HS-27A (cell line): ENCODE measurements at places on chromosomes 3 and 15.
A peak's percentile ranks its signal among the peaks of the same experiment; 100 is the strongest.

DNA sequence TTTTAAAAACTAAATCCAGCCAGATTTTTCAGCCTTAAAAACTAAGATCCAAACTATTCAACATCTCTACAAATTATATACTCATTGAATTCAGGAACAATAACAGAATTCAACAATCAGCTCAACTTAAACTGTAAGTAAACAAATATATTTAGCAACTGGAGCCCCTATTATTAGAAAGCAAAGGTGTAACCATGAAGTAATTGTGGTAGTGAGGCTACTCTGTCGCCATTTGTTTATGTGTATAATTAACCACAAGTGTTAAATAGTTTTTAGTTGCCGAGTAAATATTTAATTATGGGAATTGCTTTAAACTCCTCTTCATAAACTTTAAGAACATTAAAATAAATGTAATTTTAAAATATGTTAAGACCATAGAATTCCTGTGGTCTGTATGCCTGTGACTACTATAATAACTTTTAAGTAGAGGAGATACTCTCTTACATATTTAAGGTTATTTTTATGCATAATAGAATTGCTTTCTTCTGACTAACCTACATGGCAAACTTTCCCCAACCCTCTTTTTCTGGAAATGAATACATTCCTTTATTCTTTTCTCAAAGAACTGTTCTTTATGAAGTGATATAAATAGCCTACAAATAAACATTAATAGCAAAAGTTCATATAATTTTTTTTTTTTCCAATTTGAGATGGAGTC, 51.2 kb downstream of the MFN1 start:
- DNase-seq = no peak

GRCh38 chr3:12584083-12584482, 27.2 kb downstream of the MKRN2 start:
- no peak for DNase-seq

DNA sequence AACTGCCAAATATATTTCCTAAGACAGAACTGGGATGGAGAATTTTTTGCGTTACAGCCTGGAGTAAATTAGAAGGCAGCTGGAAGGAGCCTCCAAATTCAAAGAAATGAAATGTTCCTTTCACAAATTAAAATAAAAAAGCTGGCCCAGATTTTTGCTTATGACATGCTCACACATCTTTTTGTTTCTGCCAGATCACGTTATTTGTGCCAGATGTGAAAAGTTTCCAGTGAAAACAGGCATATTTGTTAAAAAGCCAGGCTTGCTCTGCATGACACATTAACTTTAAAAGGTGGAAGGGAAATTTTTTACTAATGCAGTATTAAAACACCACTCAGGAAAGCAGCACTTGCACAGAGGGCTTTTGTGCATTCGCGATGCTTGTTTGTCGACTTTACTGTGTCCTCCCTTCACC, 23.3 kb upstream of the ACKR4 start:
- DNase-seq = no peak

DNA sequence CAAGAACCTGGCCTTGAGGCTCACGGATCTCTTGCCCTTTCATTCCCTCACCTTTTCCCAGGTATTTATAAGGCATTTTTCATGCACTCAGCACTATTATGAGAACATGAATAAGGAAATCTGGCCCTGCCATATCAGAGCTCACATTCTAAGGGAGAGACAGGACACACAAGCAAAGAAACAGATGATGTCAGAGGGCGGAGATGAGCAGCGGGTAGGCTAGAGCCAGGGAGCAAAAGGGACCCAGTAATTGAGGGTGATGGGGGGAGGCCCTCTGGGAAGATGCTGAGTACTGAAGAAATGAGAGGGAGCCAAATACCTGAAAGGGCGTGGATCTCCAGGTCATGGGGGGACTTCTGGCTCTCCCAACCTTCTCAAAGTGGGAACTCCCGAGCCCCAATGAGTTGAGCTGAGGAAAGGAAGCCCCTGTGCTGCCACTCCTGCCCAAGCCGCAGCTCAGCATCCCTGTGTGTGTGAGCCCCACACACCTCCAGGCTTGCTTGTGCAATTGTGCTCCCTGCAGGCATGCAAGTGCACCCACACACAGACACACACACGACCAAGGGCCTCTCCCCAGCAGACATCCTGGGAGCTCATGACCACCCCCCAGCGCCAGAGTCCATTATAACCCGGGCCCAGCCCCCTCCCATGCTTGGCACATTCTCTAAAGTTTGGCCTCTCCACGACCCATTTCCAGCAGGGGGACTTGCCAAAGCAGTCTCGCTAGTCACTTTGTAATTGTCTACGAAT, 81.4 kb upstream of the PXYLP1 start:
- no peak for DNase-seq

DNA sequence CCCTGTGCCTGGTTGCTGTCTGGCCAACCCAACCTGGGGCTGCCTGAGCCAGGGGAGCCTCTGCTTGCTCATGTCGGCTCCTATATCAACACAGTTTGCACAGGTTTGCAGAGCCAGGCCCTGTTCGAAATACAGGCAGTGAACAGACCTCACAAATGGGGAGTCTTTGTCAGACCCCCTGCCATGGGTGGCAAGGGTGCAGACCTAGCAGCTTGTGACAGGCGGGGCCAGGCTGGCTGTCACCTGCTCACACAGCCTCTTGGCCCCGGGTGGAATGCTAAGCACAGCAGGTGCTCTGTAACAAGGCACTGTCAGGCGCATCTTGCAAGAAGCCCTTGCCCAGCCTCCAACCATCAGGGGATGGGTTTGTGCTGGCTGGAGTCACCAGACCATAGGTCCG, 47.3 kb downstream of the BDH1 start:
- DNase-seq = no peak

- no peak for DNase-seq
These were observed 30.5 kb downstream of the VPS8 start for GRCh38 chr3:184842433-184842832.

DNA sequence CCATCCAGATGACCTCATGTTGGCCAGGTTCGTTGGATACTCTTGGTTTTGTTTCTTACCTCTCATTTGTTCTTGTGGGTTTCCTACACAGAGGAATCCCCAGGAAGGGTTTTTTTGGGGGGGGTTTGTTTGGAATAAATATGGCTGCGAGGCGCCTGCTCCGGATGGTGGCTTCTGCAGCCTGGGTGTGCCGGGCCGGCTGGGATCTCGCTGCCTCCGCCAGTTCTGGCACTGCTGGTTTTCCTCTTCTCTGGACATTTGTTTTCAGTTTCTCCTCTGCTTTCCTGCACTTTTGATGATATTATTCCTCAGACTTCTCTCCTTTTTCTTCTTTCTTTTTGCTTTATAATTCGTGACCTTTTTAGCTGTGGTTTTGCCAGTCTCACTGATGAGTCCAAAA, 187.4 kb downstream of the OR4M2 start:
- no peak for DNase-seq

DNA sequence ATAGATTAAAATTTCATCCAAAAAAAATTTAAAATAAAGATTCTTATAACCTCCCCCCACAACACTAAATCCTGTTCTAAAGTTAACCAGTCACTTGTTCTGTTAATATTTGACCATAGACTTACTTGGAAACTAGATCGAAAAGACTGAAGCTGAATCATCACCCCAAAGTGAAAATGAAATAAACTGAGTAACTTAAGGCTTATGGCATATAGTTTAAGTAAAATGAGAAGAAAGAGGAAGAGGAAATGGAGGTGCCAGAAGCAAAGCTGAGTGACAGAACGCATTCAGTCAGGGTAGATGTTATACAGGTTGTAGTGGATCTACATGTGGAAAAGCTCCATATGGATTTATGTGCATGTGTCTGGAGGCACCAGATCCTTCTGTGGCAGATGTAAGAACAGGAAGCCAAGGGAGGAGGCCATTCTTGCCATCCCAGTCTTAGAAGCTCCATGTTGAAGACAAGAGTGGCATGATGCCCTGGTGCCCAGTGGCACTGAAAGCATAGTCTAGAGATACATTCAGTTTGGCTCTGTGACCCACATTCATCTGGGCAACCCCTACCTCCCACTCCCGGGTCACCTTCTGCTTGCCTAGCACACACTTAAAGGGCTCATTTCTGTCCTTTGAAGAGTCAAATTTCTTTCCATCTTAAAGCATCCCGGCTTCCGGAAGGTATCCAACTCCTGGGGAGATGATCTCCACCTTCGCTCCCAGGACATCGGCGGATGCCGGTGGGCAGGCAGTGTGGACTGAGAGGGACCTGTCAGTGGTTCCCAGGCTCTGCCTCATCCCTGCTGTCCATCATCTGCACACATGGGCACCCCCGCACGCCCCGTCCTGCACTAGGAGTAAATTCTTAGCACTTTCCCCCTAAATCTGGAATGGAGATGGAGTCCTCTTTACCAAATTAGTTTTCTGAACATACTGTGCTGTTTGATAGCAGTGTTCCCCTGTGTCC, 90.8 kb downstream of the NEO1 start:
- no peak for DNase-seq

GRCh38 chr3:194967151-194968117, 281.8 kb downstream of the FAM43A start:
- no peak for DNase-seq

GRCh38 chr3:130377960-130378676, 32.6 kb downstream of the COL6A5 start:
- DNase-seq = no peak

DNA sequence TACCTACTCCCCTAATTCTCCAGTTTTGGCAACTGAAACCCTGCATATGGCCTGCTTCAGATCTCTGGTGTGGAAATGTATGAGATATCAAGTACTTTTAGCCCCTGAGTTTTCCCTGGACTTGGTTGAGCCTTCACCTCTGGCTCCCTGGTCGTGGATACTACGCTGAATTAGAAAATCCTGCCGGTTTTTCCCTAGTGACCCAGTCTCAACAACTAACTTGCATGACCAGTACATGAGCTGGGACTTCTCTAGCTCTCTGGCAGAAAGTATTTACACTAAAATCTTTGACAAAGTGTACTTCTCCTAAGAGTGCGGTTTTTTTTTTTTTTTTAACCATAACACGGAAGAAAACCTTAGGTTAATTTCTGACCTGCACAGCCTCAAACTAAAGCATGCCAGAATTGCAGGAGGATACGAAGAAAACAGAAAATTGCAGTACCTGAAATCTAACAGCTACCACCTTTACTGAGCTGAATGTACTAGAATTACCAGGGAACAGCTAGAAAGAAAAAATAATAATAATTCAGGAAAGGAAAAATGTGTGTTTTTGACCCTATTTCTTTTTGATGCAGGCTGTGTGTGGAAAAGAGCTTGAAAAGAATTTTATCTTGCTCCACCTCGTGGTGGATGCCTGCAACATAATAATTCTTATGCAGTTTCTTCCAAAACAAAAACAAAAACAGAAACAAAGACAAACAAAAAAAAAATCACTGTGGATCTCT, 165.6 kb downstream of the GMNC start:
- DNase-seq = no peak

DNA sequence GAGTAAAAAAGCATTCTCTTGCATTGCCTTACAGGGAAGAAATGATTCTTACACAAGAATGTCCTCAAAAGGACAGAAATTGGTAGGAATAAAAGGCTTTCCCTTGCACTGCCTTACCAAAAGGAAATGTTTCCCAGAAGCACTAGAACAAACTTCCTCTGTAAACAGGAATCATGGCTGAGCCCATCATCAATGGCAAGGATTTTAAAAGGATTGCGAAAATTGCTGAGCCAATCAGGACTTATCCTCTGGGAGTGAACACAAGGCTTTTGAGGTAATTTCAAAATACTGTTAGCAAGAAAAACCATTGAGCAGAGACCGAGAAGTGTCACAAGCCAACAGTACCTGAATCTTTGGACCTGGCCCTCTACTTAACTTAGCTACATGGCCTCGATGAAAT, 897.3 kb downstream of the ROBO1 start:
- no peak for DNase-seq

GRCh38 chr15:93414576-93415231, 325.7 kb upstream of the RGMA start:
- no peak for DNase-seq

DNA sequence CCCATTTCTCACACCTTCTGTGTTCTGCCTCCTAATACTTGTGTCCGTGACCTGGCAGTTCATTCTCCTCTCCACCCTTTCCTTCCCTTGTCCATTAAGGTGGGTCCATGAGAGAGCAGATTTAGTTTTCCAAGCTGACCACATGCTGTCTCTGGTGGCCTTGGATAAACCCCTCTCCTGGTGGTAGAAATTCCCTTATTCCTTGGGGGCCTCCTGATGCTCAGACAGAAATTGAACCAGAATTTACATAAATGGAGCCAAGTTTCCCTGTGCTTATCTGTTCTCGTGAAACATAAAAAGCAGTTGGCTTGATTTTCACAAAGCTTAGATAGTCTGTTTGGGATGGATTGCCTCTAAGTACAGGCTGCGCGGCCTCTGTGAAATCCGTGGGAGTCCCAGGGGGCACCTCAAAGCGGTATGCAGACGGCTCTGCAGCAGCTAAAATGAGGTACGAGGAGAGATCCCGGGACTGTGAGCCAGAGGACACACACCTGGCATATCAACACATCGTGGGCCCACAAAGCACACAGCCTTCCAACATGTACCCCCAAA, 101.0 kb upstream of the NMNAT3 start:
- no peak for DNase-seq

- peak; percentile 86 for DNase-seq
These were observed 148.7 kb downstream of the MEX3B start for GRCh38 chr15:81897057-81897677.

- DNase-seq = peak; percentile 62
These were observed 43.0 kb downstream of the NEK10 start for GRCh38 chr3:27326202-27326601.

DNA sequence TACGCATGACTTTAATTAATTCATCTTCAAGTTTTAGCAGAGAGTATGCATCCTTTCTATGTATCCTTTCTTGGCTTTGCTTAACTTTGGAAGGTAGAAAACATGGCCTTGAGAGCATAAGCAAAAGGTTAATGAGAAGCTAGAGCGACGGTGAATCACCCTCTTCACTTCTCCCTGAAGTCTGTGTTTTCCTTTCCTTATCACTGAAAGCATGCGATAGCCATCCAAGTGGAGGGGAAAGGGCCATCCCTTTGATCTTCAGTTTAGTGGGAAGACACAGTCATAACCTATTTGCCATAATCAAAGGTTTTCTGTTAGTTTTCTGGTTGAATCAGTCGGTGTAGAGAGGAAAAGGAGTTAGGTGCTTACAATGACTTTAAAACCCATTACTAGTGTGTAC, 354.0 kb upstream of the ROBO2 start:
- no peak for DNase-seq

GRCh38 chr3:137990427-137990826, 19.5 kb upstream of the CLDN18 start:
- DNase-seq = no peak

GRCh38 chr3:133853063-133853924, 42.4 kb downstream of the RAB6B start:
- no peak for DNase-seq

GRCh38 chr15:27061739-27062138, 90.8 kb downstream of the GABRG3 start:
- no peak for DNase-seq
